ENCODE measurements at places on chromosomes 11 and 22.

GRCh38 chr11:78656327-78656726, 81.7 kb upstream of the NARS2 start:
- no peak for DNase-seq

DNA sequence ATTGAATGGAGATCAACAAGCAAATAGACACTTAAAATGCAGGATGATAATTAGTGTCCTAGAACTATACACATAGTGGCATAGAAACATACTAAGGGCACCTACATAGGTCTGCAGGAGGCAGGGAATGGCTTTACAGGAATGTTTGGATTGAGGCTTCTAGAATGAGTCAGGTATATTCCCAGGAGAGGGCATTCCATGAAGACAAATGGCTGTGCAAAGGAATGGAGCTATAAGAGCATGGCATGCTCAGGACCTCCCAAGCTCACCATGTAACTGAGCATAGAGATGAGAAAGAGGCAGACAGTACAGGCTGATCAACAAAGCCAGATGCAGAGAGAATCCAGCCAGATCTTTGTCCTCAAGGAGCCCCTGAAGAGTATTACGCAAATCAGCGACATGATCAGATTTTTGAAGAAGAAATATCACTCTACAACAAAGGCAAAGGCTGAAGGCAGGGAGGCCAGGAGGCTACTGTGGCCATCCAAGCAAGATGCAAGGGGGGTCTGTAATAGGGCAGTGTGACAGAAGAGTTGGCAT, 211.1 kb upstream of the MTNR1B start:
- no peak for DNase-seq

DNA sequence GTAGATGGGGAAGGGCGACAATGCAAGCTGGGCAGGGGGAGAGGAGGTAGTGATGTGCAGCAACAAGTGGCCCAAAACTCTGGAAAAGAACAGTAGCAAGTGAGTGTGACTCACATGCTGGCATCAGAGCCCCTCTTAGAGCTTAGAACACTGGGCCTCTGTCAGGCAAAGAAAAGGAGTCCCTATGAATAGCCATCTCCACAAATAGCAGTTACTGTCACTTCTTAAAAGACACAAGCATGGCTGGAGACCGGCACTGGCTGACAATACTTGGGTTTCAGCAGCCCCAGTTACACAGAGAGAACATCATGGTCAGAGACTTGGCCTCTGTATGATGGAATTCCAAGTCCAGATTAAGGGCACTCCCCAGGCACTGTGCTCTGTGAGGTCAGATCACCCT, 58.2 kb downstream of the PRCP start:
- no peak for DNase-seq

DNA sequence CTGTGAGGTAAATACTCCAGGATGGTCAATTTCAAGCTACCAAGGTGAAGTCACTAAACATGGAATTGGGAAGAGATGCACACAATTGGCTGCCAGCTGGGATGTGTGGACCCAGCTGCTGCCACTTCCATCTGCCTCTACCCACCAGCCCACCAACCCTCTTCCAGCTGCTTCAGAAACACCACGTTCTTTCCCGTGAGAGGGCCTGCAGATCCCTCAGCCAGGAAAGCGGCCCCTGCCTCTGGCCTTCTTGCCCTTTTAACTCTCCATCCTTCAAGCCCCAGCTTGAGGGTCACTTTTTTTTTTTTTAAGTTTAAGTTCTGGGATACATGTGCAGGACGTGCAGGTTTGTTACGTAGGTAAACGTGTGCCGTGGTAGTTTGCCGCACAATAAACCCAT, 20.0 kb downstream of the PRG3 start:
- no peak for DNase-seq

GRCh38 chr22:50731811-50732624, 6.0 kb upstream of the ACR start:
- peak; percentile 39 for DNase-seq

Data from activated T-cell treated with anti-CD3 and anti-CD28 coated beads for 24 hours (primary cell).